ENCODE measurements at places on chromosomes 7 and 10.

- no peak for DNase-seq
These were observed 563.3 kb upstream of the POM121L12 start for GRCh38 chr7:52472006-52472620.

DNA sequence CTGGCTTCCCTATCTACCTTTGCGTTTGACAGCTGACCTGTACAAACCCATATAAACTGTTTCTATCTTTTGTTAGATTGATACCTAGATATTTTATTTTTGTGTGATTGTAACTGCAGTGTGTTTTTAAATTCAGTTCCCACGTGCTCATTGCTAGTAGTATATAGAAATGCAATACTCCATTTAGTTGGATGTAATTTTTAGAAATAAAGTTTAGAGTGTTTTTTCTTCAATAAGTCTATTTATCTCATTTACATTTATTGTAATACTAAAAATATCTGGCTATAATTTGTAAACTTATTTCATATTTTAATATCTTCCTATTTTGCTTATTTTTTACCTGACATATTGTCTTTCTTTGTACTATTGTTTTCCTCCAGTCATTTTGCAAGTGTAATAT lies 329.7 kb upstream of the ADARB2 start:
- DNase-seq: no peak

DNA sequence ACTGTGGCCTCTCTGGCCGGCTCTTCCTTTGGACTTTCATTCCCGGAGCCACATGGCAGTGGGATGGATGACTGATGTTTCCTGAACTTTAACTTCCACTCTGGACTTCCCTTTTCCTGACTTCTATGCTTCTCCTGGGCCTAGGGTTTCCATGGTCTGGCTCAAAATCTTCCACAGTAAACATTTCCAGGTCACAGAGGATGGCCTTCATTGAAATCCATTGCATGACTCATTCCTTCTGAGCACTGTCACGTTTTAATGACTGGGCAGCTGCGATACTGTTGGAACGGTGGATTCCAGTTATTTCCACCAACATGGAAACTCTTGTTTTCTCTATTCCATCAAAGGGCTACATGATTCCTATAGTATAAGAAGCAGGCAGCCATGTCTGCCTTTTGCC lies 24.4 kb upstream of the ZNF273 start:
- no peak for DNase-seq

GRCh38 chr7:68943786-68944185 lies 654.5 kb upstream of the AUTS2 start:
- no peak for DNase-seq

GRCh38 chr10:131567279-131568162 lies 256.0 kb upstream of the TCERG1L start:
- DNase-seq: no peak

DNA sequence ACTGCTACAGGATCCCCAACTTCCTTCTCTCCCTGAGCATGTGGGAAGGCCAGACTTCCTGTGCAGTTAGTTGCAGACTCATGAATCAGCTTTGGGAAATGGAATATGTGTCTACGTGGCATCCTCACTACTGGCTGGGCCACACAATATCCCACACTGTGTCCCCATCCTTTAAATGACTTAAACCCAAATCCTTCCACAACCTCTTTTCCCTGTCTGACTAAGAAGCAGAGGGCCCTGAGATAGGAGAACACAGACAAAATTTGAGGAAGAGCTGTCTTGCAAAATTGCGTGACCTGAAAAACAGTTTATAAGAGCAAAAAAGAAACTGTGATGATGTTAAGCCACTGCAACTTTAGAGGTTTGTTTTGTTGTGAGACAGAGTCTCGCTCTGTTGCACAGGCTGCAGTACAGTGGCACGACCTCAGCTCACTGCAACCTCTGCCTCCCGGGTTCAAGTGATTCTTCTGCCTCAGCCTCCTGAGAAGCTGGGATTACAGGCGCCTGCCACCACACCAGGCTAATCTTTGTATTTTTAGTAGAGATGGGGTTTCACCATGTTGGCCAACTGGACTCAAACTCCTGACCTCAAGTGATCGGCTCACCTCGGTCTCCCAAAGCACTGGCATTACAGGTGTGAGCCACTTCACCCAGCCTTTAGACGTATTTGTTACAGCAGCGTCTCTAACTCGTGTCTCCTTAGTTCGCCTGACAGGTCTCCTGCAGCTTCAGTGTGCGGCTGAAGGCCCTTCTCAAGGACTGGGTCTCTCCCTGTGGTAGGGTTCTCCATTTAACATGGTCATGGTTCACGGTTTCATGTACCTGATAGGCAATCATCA lies 46.9 kb upstream of the SFMBT2 start:
- DNase-seq: no peak

DNA sequence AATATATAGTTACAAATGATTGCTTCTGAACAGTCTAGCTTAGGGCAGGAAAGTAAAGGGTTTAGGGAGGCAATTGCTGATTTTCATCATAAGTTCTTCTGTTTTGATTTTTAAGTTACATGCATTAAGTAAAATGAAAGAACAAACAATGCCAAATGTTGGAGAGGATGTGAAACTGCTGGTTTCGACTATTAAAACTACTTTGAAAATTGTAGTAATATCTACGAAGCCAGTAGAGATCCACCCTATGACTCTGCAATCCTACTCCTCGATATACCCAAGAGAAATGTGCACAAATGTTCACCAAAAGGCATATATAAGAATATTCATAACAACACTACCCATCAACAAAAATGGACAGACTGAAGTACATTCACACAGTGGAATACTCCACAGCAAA lies 24.3 kb downstream of the PDZD8 start:
- DNase-seq: no peak

GRCh38 chr7:2757904-2758672 lies 70.1 kb downstream of the AMZ1 start:
- DNase-seq: no peak

GRCh38 chr10:12710157-12710556 lies 291.4 kb downstream of the CCDC3 start:
- no peak for DNase-seq

GRCh38 chr10:99758211-99758891 lies 24.1 kb upstream of the ABCC2 start:
- DNase-seq: no peak

DNA sequence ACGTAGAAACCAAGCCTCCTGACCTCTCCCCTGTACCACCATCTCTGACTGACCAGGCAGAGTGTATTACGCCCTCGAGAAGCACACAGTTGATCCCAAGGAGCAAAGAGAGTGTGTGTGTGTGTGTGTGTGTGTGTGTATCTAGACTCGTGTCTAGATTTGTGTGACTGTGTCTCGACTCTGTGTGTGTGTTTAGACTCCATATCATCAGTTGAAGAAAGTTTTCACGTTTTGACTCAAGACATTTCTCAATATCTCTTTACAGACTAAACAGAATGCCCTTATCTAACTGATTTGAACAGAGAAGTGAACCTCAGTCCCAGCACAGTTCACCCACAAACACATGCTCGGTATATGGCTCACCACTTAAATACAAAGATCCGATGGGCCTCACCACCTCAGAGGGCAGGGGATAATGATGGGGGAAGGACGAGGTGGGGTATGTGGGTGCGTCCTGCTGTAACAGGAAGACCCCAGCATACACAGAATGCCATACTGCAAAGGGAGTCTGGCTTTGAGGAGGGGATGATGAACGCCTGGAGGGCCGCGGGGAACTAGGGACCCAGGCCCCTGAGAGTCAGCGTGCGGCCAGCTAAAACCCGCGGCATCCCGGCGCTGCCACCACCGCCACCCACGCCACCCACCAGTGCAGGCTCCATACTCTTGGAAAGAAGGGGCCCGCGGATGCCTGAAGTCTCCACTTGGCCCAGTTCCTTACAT lies 780 bp downstream of the ALDH18A1 start:
- DNase-seq: no peak

GRCh38 chr10:131997366-131998049 lies 15.8 kb upstream of the BNIP3 start:
- DNase-seq: no peak

- peak; percentile 76 for DNase-seq
These were observed 20.6 kb upstream of the CHCHD3 start for GRCh38 chr7:133102276-133103060.

- DNase-seq: no peak
These were observed 97.0 kb downstream of the CTBP2 start for GRCh38 chr10:125063256-125063925.

DNA sequence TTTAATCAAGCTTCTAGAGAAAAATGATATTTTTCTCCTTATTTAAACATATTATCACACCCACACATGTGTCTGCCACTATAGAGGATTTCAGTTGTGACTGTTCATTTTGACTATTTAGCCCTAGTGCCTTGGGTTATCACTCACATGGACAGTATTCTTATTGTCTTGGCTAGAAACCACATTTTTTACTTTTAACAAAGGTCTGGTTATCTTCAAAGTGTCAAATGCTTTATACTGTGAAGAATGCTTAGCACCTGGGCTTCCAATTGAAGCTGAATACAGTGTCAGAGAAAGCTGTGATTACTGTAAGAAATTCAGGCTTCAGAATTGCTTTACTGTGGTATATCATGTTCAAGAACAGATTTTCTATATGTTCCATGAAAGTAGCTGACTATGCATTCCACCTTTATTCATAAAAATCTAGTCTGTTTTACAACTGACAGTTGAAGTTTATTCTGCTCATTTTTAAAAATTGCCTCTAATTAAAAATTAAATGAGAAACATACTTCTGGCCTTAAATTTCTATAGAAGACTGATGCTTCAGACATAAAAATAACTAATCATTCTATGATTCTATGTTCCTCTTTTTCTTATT lies 278.6 kb downstream of the SEMA3D start:
- DNase-seq: no peak

DNA sequence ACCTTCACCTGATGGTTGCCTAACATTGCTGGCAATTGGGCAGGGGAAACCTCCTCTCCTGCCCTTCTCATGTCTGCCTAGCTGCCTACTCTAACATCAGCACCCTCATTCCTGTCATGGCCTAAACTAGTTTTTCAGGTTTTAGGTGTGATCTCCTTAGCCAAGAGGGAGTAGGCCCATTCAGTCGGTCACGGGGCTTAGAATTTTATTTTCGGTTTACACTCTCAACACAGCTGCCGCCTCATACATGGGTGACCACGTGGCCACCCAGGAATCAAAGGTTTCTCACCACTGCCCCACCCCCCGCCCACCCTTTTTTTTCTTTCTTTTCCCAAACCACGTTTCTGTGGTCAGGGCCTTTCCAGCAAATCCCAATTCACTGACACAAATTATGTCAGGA lies 97.2 kb downstream of the RALA start:
- DNase-seq: no peak

- peak; percentile 35 for DNase-seq
These were observed at the start of gene TBX20 for GRCh38 chr7:35253710-35254495. TBX20 (minus strand) TSS chr7:35254100; CDS start chr7:35253620, 480 bp downstream.

- no peak for DNase-seq
These were observed 33.5 kb downstream of the EZH2 start for GRCh38 chr7:148850564-148850963.

DNA sequence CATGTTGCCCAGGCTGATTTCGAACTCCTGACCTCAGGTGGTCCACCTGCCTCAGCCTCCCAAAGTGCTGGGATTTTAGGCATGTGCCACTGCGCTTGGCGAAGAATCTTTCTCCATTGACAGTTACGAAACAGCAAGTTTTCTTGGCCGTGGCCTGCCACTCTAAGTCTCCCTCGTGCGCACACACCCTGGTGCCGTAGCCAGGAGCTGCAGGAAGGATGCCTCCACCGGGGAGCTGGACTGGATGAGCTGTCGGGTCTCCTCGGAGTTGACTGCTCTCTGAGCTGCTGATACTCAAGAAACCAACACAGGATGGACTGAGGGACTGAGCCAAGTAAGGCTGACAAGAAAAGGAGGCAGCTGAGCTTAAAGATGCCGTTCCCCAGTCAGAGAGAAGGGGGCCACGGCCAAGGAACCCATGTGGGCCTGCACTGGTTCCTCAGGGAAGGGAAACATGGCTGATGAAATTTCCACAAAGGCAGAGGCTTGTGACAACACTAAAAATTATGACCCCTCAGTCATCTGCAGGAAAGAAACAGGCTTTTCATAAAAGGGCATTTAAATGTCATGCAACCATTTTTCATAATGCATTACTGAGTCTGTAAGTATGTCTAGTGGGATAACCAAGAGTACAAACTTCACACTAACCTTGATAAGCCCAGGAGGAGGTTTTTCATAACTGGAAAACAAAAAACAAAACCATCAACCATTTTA lies 27.7 kb upstream of the FKBP9 start:
- no peak for DNase-seq

- no peak for DNase-seq
These were observed 400.9 kb downstream of the SORCS3 start for GRCh38 chr10:105041956-105042355.

GRCh38 chr10:55943403-55943802 lies 417.7 kb downstream of the ZWINT start:
- DNase-seq: no peak

- DNase-seq: peak; percentile 6
These were observed 208.7 kb upstream of the PHYHIPL start for GRCh38 chr10:58967551-58968388.

GRCh38 chr7:18770822-18771221 lies 275.3 kb downstream of the HDAC9 start:
- no peak for DNase-seq

GRCh38 chr10:3452173-3452626 lies 279.6 kb upstream of the PITRM1 start:
- DNase-seq: no peak

DNA sequence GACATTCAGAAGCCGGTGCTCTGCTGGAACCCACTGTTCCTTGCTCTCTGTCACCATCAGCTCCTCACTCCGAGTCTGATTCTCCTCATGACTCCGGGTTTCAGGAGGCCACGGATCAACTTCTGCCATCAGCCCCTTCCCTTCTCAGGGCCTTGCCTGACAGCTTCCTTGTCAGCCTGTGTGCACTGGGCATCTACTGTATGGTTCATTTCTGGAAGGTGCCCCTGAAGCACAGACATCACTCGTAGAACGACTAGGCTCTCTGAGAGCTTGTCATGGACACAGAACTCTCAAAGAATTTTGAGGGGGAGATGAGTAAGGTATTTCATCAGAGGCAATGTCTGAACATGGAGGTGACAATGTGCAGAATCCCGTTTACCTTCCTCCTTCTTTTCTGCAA lies 396.1 kb downstream of the TNS3 start:
- no peak for DNase-seq

- DNase-seq: no peak
These were observed 122.7 kb upstream of the ADCY1 start for GRCh38 chr7:45451342-45452035.

DNA sequence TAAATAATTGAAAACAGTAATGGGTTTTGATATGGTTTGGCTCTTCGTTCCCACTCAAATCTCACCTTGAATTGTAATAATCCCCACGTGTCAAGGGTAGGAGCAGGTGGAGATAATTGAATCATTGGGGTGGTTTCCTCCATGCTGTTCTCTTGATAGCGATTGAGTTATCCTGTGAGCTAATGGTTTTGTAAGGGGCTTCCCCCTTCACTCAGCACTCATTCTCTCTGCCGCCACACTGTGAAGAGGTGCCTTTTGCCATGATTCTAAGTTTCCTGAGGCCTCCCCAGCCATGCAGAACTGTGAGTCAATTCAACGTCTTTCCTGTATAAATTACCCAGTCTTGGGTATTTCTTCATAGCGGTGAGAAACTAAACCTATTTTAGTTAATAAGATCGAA lies 551.7 kb upstream of the POT1 start:
- no peak for DNase-seq

- no peak for DNase-seq
These were observed 412.0 kb downstream of the CNTNAP2 start for GRCh38 chr7:146528581-146528980.

Data from NCI-H187 (cell line).